Pulmonary artery endothelial cell (primary cell): ENCODE measurements at places on chromosomes 12 and 14. TPM values are rescaled to one million over a fixed set of nuclear protein-coding genes. Genes with fewer than 3 reads are reported as not detected.

The SMCO2 gene
- 0.13 and 0.14 TPM in 2 replicates for total RNA-seq

The OTX2 gene
- total RNA-seq: not detected in 2 replicates

The DIO2 gene
- total RNA-seq: 0.13 and 0.28 TPM in 2 replicates

The GRIP1 gene
- total RNA-seq: 0.14 TPM in 1 of 2 replicates, not detected in the other
